ENCODE measurements at places on chromosomes 11 and 22.

- DNase-seq = no peak
These were observed 21.4 kb downstream of the KCNQ1 start for GRCh38 chr11:2466069-2466801.

DNA sequence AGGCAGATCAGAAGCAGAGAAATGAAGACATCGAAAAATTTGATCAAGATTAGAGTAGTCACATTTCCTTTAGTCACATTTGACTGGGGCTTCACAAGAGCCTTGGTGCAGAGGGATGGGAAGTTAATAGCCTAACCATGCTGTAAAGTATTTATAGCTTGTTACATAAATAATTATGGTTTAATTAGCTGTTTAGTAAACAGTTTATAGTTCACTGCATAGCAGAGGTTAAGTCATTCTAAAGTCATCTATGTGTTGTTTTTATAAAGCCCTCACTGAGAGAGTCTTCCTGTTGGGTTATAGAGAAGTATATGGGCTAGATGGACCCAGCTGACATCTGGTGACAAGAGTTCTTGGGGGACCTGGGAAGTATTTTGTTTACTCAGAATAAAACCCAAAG, 47.1 kb downstream of the INSC start:
- no peak for DNase-seq

GRCh38 chr11:117295438-117296137, 4.4 kb downstream of the BACE1-AS start:
- no peak for DNase-seq

- DNase-seq = no peak
These were observed 12.4 kb upstream of the TMEM123 start for GRCh38 chr11:102464859-102465500.

- DNase-seq = no peak
These were observed 4.3 kb downstream of the SHANK3 start for GRCh38 chr22:50676661-50677492.

GRCh38 chr11:108592591-108593213, 866 bp downstream of the EXPH5 start:
- peak; percentile 5 for DNase-seq

DNA sequence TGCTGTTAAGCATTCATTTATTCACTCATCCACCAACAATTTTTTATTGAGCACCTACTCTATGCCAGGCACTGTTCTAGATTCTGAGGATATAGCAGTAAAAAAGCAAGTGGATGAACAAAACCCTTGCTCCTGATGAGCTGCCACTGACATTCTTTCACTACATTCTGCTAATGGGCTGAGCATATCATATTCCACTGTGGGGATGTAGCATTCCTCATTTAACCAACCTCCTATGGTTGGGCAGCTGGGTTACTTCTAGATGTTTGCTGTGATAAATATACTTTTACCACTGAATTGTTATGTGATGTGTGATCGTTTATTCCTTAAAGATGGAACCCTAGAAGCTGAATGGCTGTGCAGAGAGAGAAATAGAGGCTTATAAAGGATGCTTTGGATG, 176.9 kb downstream of the MN1 start:
- no peak for DNase-seq

- no peak for DNase-seq
These were observed 104.4 kb downstream of the FANCF start for GRCh38 chr11:22521226-22521625.

DNA sequence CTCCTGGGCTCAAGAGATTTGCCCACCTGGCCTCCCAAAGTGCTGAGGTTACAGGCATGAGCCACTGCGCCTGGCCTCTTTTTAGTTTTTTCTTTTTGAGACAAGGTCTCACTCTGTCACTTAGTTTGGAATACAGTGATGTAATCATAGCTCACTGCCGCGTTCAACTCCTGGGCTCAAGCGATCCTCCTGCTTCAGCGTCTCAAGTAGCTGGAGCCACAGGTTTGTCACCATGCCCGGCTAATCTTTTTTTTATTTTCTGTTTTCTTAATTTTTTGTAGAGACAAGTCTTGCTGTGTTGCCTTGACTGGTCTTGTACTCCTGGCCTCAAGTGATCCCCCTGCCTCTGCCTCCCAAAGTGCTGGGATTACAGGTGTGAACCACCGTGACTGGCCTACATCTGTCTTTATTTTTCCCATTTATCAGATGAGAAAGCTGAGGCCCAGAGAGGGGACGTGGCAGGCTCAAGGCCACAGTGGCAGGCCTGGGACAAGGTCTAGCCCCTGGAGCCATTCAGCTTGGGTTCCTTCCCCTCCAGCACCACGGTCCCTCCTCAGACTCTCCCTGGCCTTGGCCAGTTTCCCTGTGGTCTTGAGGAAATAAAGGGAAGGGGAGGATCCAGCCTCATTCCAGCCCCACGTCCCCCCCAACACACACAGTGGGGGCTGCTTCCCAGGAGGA, 2.8 kb upstream of the KDELR3 start:
- DNase-seq = no peak
